Activated naive CD8-positive, alpha-beta T cell treated with anti-CD3 and anti-CD28 coated beads, Interleukin-2, amount 50 U/mL, for 24 hours (primary cell): ENCODE measurements at places on chromosomes 2 and 18.

- DNase-seq, result no peak
Observed at GRCh38 chr2:188382107-188382506, 90.4 kb downstream of the GULP1 start.

DNA sequence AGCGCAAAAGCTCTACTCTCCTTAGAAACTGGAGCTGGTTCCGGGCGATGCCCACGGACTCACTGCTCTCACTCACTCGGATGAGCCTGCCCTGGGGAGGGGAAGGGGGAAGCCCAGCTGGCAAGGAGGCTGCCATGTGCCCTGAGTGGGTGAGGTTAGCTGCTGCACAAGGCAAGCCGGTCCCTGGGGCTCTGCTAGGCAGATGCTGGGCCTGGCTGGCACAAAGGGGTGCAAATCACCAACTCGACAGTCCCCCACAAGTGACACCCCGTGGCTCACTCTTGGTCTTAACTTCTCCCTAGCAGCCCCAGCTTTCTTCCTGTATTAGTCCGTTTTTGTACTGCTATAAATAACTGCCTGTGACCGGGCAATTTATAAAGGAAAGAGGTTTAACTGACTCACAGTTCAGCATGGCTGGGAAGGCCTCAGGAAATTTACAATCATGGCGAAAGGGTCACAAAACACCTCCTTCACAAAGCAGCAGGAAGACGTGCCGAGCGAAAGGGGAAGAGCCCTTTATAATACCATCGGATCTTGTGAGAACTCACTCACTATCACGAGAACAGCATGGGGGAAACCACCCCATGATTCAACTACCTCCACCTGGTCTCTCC lies 33.2 kb downstream of the ADCY3 start:
- DNase-seq, result no peak

GRCh38 chr2:107068069-107068916 lies 182.3 kb upstream of the ST6GAL2 start:
- DNase-seq, result no peak

- no peak for DNase-seq
Observed at GRCh38 chr2:150663143-150663542, 175.7 kb upstream of the RND3 start.

- DNase-seq, result no peak
Observed at GRCh38 chr2:48600917-48601316, 16.7 kb upstream of the GTF2A1L start.

- DNase-seq, result no peak
Observed at GRCh38 chr2:206859330-206859739, 80.0 kb upstream of the CPO start.

DNA sequence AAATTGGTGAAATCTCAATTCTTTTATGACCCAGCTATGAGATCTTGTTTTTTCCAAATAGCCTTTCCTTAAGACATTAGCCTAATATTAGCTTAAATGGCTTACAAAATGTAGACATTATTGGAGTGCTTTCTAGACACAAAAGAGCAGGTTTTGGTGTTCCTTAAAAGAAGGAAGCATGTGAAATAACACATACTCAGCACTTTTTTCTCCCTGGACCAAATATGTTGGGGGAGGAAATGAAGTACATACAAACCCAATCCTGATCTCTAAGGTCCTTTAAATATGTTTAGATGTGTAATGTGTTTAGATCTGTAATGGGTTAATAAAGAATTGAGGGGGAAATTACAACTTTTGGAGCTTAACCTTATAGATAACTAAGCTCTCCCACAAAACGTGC lies 3.4 kb upstream of the ZDBF2 start:
- no peak for DNase-seq

DNA sequence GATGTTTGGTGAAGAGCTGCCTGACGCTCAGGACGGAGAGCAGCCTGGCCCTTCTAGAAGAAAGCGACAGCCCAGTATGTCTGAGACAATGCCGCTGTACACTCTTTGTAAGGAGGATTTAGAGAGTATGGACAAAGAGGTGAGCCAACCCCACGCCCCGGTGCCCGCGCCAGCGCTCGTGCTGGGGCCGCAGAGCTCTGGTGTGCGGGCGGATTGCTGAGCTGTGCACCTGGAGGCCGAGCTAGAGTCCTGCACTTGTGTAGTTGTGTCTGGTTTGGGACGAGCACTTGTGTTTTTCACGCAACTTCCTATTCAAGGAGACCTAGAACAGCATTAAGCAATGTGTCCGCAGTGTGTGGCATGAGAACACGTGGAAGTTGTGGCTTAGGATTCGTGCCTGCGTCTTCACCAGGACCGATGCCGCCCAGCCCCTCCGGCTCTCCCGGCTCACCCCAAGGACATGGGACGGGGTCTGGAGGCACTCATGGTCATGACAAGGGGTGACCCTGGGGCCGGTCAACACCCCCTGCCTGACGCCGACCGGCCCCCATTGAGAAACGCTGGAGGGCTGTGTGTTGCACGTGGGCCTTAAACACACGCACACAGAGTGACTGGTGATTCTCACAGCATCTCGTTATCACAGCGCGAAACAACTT lies 49.5 kb downstream of the CTDP1 start:
- DNase-seq, result no peak

GRCh38 chr18:31626409-31626808 lies 34.7 kb downstream of the TTR start:
- DNase-seq, result no peak
